Brain pericyte (primary cell): ENCODE measurements at places on chromosomes 4 and X.

DNA sequence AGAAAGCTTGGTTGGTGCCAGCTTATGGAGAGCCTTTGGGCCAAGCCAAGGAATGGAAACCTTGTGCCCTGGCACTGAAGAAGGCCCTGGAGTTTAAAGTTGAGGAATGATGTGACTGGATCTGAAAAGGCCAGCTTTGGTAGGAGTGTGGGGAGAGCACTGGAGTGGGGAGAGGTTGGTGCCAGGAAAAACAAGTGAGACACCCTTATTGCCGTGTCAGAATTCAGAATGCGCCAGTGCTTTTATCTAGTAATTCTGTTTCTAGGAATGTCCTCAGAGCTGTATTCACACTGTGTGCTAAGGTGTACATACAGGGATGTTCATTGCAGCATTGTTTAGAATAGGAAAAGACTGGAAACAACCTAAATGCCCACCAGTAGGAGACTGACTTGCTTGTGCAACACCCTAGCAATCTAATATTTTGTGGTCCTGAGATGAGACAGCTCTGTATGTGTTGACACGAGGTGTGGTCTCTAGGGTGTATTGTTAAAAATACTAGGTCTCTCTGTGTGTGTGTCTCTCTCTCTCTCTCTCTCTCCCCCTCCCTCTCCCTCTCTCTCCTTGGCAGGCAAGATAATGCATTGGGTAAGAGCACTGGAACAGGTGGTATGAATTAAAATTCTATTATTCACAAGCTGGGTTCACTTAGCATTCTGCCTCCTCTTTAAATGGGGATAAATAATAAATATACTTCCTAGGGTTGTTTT, 107.8 kb downstream of the GATB start:
- DNase-seq = no peak

DNA sequence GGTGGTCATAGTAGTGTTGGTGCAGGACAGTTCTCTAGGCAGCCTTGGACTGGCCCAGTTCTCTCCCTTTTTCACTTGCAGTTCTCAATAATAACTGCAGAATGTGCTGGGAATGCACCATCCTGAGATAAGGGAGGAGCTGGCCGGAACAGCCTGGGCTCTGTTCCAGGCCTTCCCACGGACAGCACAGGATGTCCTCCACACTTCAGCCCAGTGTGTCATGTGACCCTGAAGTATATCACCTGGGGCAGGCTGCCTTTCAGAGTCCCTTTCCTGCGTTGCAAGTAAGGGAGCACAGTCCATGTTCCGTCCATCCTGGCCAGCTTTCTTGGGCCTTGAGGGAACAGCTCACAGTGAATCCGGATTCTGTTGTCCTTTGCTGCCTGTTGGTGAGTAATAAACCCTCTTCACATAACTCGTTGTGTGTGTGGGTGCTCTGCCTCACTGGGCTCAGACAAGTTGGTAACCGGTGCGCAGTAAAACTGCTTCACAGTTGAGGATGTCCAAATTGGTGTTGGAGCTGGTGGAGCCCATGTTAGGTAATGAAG, 32.3 kb upstream of the BBS12 start:
- DNase-seq = no peak

GRCh38 chr4:153161226-153161963, 42.8 kb upstream of the TRIM2 start:
- DNase-seq = no peak

DNA sequence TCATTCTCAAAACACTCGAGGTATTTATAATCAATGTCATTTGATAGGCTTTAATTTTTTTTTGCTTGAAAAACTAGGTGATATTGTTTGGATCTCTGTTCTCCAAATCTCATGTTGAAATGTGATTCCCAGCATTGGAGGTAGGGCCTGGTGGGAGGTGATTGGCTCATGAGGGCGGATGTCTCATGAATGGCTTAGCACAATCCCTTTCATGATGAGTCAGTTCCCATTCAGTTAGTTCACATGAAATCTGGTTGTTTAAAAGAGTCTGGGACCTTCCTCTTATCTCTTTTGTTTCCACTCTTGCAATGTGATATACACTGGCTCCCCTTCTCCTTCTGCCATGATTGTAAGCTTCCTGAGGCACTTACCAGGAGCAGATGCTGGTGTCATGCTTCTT, 638.7 kb downstream of the DMD start:
- DNase-seq = no peak

GRCh38 chrX:50003467-50003866, 81.1 kb downstream of the CLCN5 start:
- no peak for DNase-seq

GRCh38 chrX:65601530-65602220, 65.8 kb upstream of the MSN start:
- peak; percentile 34 for DNase-seq

GRCh38 chr4:36317721-36318120, 36.3 kb downstream of the DTHD1 start:
- DNase-seq = no peak

- no peak for DNase-seq
Observed at GRCh38 chrX:8404471-8404870, 60.2 kb upstream of the VCX3B start.

DNA sequence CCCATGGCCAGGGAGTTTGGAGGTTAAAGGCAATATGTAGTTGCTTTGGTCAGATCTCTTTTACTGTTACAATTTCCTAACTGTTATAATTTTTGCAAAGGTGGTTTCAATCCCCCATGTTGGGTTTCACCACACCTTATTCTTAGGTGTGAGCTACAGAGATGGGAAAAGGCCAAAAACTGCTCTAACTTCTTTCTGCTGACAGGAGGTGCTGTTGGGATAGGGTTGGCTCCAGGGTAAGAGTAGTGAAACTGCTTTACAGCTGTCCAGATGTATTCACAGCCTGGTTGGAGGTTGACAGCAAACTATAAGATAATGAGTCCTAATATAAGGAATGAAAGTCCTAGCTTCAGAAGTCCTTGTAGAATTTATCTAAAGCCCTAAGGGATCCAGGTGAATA, 181.3 kb upstream of the TEX13D start:
- no peak for DNase-seq

DNA sequence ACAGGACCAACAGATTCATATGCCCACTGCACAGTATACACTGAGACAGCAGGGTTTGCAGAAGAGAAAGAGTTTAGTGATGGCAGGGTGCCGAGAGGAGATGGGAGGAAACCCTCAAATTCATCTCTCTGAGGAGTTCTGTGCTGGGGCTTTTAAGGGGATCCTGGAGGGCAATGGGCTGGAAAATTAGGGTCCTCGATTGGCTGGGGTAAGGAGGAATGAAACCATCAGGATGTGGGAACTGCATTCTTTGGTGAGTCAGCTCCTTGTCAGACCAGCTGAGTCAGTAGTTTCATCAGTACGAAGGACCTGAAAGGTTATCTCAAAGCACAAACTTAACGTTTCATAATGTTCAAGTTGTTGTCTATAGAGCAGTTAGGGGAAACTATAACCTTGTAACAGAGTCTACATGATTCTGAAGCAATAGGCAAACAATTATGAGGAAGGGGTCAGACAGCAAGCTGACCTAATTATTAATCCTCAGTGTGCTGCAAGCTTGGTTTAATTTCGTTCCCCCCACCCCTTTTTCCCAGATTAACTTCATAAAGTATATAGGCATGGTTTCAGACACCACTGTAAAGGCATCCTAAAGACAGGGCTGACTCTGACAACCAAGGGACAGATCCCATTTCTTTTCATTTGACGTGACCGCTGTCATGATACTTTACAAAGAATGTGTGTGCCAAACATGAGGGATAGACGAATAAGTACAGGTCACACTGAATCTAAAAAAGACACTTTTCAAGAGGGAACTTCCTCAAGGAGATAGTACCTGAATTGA, 1.5 kb upstream of the MSMO1 start:
- DNase-seq = no peak

GRCh38 chrX:16469870-16470269, 180.1 kb upstream of the S100G start:
- no peak for DNase-seq

GRCh38 chr4:169485791-169486742, 126.3 kb downstream of the NEK1 start:
- peak; percentile 30 for DNase-seq

GRCh38 chrX:120365320-120365719, 3.4 kb downstream of the ATP1B4 start:
- DNase-seq = no peak

GRCh38 chrX:40329616-40330015, 231.9 kb upstream of the BCOR start:
- DNase-seq = no peak

- DNase-seq = no peak
Observed at GRCh38 chrX:3529466-3530010, 183.1 kb upstream of the MXRA5 start.
